ENCODE measurements at places on chromosomes 6 and 20.

DNA sequence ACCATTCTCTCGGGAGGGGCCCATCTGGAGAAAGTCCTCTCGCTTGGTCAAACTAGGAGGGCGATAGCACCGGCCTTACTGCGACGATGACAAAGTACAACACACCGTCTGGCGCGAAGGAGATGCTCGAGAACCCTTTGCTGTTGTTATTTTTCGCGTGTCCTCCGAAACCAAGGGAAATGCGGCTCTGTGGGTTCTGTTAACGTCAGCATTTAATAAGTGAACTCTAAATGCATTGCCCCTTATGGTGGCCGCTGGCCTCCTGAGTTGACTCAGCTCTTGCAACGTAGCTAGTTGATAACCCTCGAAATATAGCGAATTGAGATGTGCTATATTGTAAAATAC is 577 bp upstream of the SCAND1 start:
- no peak for DNase-seq

GRCh38 chr6:26304213-26304796 is 60.7 kb upstream of the BTN3A2 start:
- DNase-seq: no peak

DNA sequence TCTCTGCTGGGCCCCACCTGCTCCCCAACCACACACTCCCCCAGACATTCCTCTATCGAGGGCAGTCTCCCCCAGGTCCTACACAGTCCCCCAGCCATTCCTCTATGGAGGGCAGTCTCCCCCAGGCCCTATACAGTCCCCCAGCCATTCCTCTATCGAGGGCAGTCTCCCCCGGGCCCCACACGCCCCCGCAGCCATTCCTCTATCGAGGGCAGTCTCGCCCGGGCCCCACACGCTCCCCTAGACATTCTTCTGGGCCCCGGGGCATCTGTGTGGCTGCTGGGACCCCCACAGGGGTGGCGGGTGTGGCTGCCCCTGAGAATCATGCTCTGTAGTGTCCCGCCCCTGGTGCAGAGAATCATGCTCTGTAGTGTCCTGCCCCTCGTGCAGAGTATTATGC is 43.6 kb upstream of the BHLHE23 start:
- no peak for DNase-seq

GRCh38 chr6:145063091-145063490 is 672.2 kb downstream of the EPM2A start:
- DNase-seq: no peak

DNA sequence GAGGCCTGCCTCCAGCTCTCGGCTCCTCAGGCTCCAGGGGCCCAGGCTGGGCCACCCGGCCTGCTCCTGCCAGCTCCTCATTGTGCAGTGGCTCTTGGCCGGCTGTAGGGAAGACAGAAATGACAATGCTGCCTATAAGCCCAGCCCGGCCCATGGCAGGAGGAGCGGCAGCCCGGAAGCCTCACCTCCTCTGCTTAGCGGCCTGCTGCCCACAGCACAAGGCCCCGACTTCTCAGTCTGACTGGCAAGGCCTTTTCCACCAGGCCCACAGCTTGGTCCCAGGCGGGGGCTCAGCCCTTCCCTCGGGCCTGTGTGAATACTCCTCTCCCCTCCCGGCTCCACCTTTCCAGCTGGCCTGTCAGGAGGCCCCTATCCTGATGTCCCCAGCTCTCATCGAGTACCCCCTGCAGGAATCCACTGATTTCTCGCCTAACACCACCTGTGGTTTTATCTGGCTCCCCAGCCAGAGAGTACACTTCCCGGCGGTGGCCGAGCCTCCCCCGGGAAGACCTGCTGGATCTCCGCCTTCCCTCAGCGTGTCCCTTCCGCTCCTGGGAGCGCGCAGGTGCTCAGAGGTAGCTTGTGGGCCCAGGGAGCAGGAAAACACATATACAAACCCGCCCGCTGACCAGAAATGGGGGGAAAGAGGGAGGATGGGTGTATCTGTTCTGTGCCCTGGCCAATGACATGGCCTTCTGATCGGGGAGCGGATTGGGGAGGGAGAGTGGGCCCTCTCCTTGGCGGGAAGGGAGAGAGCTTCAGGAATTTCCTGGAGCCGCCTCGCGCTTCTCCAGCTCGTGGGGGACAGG is 963 bp downstream of the DDRGK1 start:
- DNase-seq: no peak

- no peak for DNase-seq
These were observed 4.7 kb downstream of the ECT2L start for GRCh38 chr6:138800377-138801150.

DNA sequence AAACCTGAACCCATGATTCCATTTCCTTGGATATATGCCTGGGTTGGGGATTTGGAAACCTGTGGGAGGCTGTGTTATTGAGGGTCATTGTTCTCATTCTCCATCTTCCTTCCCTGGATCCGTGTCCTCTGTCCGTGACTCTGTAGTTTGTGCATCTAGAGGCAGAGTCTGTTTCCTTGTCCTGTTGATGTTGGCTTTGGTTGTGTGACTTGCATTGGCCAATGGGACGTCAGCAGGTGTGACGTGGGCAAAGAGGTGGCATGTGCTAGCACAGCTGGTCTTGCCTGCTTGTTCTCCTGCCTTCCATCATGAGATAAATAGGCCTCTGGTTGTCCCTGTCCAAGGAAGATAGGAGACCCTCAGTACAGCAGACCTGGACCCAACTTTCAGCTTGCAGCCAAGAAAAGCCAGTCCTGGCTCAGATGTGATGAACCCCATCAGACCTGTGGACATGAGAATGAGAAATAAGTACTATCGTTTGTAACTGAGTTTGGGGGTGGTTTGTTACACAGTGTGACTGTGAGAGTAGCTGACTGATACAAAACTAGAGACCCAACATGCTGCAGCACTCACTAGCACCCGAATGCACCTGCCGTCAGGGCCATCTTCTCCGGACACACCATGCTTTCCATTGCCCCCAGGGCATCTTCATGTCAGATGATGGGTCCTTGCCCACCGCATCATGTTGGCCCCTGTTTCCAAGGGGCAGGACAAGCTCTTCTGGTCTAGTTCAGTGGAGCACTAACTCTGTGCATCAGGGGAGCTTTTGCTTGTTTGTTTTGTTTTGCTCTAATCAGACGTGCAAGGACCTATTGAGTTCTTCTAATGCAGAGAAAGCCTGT is 195.3 kb upstream of the SULF2 start:
- DNase-seq: no peak

DNA sequence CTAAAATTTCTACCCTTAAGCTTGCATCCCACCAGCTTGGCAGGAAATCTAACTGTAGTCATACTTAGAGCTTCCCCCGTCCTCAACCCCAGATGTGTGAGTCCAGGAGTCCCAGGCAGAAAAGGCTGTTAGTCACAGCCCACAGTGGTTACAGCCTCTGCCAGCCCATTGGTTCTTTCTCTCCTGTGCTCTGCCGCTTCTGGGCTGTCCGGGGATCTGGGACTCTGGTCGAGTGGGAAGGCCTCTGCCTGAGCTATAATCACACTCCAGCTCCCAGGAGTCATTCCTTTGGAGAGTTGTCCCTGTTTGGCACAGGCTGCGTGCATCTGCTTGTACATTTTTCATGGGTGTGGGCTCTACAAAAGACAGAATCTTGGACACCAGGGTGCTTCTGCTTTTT is 45.6 kb upstream of the FYN start:
- no peak for DNase-seq

DNA sequence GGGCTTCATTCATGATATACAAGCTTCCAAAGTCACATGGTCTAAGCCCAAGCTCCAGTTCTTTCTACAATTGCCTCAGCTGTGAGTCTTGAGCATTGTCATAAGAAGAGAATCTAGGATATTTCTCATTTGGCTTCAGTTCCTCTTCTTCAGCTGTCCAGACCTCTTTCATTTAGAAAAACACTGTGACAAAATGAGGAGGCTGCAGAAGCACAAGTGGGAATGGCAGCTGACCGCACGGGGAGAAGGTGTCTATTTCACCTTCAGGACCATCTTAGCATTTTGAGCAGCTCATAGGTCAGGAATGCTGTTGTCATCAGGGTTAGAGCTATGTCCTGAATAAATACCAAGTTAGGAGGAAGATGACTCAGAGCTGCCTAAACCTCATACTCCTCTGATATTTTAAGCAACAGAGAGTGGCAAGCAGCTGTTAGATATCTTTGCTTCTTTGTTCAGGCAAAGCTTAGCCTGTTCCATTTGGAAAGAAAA is 390.1 kb upstream of the CITED2 start:
- DNase-seq: no peak

GRCh38 chr6:7732228-7732627 is 6.3 kb downstream of the BMP6 start:
- no peak for DNase-seq

DNA sequence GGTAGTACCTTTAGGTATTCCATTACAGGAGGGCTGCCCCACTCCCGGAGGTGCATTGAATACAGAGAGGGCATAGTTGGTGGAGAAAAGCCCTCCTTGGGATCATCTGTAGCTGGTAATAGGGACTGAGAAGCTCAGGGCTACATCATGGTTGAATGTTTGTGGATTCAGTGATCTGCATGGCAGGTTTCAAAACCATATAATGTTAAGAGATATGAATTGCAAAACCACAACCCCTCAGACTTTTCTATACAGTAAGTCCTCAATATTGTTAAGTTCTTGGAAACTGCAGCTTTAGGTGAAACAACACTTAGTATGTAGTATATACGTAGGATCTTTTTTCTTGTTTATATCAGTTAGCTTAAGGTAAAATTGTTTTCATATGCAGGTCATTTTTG is 11.3 kb downstream of the TULP4 start:
- DNase-seq: no peak

- DNase-seq: no peak
These were observed 158.5 kb downstream of the NFATC2 start for GRCh38 chr20:51383891-51384510.

- DNase-seq: no peak
These were observed 13.7 kb upstream of the PANK2 start for GRCh38 chr20:3875378-3875974.

GRCh38 chr6:166644681-166645080 is 17.6 kb upstream of the RPS6KA2 start:
- DNase-seq: no peak

GRCh38 chr20:18783385-18783959 is 30.1 kb upstream of the SCP2D1 start:
- DNase-seq: no peak

- no peak for DNase-seq
These were observed 233.0 kb upstream of the CEP162 start for GRCh38 chr6:84460491-84460890.

- no peak for DNase-seq
These were observed 22.0 kb downstream of the KIF13A start for GRCh38 chr6:17965397-17965796.

DNA sequence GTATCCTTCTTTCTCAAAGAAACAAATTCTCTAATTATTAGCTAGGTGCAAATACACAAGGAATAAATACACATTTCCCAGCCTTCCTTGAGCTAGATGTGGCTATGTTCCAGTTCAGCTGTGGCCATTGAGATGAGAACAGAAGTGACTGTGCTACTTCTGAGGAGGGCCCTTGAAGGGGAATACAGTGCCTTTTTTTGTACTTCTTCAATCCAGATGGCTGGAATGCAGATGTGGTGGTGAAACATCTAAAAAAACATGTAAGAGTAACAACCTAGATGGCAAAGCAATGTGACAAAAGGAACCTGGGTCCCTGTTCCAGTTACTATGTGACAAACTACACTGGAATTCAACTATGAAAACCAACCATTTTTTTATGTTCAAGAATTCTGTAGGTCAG is 115.4 kb upstream of the DST start:
- DNase-seq: no peak

DNA sequence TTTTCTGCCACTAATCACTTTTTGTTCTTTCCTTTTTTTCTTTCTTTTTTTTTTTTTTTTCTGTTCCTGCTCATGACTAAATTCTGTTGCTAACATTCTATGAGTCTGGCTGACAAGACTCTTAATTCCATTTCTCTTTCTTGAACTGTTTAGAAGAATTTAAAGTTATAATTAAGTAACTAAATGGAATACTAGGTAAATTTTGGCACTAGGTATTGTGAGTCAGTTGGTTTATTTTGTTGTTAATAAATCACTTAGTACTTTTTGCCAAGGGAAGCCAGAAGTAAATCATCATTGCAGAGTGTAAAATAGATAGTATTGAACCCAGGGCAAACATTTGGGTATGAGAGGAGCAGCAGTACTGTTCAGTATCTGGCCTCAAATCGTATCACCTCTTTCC is 42.0 kb upstream of the PRDM1 start:
- DNase-seq: no peak

DNA sequence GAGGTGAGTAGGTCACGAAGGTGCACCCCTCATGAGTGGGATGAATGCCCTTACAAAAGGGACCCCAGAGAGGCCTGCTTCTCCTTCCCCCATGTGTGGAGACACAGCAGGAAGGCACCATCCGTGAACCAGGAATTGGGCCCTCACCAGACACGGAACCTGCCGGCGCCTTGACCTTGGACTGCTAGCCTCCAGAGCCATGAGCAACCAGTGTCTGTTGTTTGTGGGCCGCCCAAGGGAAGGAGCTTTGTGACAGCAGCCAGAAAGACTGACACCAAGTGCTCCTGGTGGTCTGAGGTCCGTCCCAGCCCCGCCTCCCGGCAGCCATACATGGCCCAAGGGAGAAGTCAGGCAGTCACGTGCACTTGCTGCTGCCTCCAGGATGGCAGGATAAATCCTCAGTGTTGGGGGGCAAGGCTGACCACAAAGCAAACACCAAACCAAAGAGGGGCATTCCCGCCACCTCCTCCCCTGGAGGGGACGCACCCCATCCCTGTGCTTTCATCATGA is 29.3 kb downstream of the CDH4 start:
- DNase-seq: no peak

DNA sequence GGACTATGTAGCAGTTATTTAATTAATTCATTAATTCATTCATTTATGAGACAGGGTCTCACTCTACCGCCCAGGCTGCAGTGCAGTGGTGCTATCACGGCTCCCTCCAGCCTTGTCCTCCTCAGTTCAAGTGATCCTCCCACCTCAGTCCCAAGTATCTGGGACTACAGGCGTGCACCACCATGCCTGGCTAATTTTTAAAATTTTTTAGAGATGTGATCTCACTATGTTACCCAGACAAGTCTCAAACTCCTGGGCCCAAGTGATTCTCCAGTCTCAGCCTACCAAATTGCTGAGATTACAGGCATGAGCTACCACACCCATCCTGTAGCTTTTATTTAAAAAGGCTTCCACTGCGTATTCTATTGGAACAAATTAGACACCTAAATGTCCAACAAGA is 23.4 kb downstream of the SRPK1 start:
- no peak for DNase-seq

DNA sequence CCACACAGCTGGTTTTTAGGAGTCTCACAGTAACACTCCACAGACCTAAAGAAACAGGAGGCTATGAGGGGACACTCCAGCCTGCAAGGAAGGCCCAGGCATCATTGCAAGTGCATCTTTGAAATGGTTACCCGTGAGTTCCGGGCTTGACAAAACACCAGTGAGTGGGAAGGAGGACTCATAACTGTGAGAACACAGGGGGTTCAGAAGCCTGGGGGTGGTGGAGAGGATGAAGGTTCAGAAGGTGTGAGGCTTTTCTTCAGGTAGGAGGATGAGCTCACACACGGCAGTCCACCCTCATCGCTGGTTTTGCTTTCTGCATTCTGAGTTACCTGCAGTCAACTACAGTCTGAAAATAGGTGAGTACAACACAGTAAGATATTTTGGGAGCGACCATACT is 39.9 kb downstream of the MAP7 start:
- DNase-seq: no peak
